Activated CD4-positive, alpha-beta T cell treated with anti-CD3 and anti-CD28 coated beads, Interleukin-2, amount 10 ng/mL, durations not matched to agents 24 days and 14 days (primary cell): ENCODE measurements at places on chromosomes 5 and 9. TPM values are rescaled to one million over a fixed set of nuclear protein-coding genes. Genes with fewer than 3 reads are reported as not detected.

COL5A1 gene
- total RNA-seq: not detected in 2 replicates

FBP2 gene
- total RNA-seq: not detected in 2 replicates

FBXO4 gene
- 16.8 and 19.9 TPM in 2 replicates for total RNA-seq

LOX gene
- 0.05 TPM in 1 of 2 replicates, not detected in the other for total RNA-seq

DNA sequence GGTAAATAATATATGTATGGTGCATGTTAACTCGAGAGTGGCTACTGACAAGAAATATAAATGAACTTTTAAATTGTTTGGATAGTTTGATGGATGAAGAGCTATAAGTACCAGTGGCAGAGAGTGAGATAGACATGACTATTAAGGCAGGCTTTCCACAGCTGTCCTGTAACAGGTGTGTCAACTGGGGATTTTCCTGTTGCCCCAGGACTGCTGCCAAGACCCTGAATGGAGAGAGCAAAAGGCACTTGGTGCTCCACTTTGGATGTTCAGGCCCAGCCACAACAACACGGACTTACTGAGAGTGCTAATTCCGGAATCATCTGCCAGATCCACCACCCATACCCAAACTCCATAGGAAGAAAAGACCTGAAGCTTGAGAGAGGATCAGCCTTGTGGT is 215.1 kb downstream of the SEC61B start:
- no peaks in the 10 kb centered on the region for H3K36me3 ChIP-seq
- H3K27ac ChIP-seq: no peak overlapping the region
- DNase-seq: no peak
- H3K4me1 ChIP-seq: peaks cover 21% of the 10 kb centered on the region
- H3K27me3 ChIP-seq: peaks cover 3% of the 10 kb centered on the region

N4BP3 gene
- total RNA-seq: 3.2 and 3.3 TPM in 2 replicates

ZCCHC10 gene
- total RNA-seq: 32.2 and 36.0 TPM in 2 replicates

CCDC180 gene
- 0.89 and 1.9 TPM in 2 replicates for total RNA-seq
